ENCODE measurements at places on chromosomes 7 and 10.

DNA sequence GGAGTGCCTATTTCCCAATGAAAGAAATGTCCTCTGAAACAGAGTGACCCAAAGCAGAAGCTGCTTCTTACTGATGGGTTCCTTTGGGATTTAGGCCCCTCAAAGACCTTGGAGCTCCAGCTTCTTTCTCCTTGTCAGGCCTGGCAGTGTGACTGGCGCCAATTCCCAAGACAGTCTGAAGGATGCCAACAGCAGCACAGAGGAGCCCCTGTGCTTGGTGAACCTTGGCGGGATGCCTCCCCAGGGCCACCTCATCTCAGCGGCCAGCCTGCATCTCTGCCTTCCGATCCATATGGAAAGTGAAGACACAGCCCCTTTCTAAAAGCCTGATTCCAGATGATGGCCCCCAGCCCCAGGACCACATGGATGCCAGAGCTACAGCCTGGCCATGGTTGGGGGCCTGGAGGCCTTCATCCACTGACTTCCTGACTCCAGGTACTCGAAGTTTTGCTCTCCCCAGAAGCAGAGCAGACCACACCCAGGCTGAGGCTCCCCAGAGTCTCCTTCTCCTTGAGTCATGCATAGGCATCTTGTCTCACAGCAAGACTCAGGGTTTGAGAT lies 45.4 kb downstream of the FBXW4 start:
- no peak for DNase-seq

DNA sequence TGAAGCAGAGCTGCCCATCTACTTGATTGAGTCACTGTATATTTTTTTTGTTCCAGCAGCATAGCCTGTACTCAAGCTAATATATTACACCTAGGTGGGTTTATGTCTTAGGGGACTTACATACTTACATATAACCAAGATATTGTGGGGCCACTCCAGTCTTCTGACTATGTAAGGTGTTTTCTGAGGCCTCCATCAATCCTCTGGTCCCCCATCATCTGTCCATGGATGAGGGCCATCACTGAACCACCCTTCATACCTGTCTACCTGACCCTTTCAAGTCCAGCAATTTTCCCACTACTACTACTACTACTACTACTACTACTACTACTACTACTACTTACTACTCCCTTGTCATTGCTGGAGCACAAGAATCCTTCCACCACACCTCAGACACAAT lies 3.2 kb upstream of the FAM241B start:
- no peak for DNase-seq

- DNase-seq, result no peak
These were observed 11.5 kb downstream of the NPFFR1 start for GRCh38 chr10:70271996-70272924.

- no peak for DNase-seq
These were observed 161.0 kb downstream of the WDR37 start for GRCh38 chr10:1217237-1217587.

DNA sequence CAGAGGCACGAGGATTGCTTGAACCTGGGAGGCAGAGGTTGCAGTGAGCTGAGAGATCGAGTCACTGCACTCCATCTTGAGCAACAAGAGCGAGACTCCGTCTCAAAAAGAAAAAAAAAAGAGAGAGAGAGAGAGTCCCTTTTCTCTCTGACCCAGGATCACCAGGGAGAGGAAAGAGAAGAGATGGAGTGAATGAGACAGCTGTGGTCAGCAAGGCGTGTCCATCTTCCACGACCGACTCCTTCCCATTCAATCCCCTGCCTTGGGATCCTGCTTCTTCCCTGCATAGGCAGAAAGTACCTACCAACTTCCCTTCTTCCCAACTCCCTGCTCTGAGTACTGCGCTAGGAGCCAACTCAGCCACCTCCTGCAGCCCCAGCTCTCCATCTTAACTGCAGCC lies 5.2 kb upstream of the ZAN start:
- DNase-seq, result no peak

DNA sequence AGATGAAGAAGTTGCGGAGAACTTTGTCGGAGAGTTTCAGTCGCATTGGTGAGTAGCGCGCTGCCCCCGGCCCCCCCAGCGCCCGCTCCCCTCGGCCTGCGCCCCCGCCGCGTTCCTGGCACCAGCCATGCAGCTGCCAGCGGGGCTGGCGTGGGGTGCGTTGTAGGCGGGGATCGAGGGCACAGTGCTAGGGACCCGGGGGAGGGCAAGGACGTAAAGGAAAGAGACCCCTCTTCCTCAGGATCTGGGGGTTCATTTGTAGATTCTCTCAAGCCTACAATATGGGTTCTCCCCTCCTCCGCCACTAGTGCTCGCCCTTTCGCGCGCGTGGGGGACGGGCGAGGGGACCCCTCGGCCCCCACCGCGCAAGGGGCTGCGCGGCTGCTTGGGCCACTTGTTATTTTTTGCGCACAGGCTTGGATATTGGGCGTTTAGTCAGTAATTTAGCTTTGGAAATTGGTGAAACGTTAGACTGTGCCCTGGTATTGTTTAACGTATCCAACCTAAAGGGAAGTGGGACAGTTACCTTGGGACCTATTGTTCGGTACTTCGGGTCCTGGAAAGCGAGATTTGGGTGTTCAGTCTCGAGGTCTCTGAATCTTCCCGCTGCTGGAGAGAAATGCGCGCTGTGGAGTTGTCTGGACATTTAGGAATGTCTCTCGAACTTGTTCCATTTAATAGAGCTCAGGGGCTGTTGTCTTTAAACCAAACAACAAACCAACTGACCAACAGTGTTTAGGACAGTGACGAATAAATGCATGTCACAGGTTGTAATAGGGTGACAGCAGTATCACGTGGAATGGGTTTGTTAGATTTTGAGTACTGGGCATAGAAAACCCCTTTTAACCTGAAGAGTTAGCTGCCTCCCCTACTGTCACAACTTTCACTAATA lies 796 bp downstream of the CDK14 start:
- no peak for DNase-seq

DNA sequence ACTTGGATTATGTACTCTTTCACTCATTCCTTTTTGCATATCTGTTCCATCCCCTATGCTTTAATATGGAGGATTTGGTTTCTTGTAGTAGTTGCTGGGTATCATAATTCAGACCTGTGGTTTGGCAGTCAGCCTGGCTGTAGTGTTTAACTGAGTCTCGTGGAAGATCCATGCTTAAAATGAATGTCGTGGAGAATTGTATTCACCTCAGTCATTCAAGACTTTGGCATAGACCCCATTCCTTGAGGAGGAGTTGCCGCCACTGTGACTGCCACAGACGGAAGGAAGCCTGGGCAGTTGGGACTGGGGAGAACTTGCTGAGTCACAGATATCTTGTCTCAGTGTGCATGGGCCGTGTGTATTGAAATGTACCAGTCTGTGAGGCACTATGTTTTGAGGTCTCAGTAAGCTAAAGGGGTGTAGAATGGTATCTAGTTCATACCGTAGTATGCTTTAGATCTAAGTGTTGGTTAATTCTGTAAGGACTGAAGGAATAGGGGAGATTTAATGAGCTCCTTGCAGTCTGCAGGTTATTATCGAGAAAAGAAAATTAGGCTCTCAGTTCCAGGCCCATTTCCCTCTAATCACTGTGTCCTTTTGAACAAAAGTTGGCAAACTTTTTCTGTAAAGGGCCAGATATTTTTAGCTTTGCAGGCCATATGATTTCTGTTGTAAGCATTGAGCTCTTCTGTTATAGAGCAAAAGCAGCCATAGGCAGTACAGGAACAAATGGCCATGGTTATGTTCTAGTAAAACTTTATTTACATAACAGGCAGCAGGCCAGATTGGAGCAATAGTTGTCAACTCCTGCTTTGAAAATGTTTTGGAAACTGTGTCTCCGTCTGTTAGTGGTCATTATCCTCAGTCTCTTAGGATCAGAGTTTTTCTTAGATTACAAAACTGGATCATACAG lies 76.8 kb downstream of the TPST1 start:
- no peak for DNase-seq

- DNase-seq, result no peak
These were observed 294.6 kb downstream of the RNLS start for GRCh38 chr10:88288320-88289059.

GRCh38 chr7:26449175-26450165 lies 157.8 kb downstream of the SNX10 start:
- no peak for DNase-seq

DNA sequence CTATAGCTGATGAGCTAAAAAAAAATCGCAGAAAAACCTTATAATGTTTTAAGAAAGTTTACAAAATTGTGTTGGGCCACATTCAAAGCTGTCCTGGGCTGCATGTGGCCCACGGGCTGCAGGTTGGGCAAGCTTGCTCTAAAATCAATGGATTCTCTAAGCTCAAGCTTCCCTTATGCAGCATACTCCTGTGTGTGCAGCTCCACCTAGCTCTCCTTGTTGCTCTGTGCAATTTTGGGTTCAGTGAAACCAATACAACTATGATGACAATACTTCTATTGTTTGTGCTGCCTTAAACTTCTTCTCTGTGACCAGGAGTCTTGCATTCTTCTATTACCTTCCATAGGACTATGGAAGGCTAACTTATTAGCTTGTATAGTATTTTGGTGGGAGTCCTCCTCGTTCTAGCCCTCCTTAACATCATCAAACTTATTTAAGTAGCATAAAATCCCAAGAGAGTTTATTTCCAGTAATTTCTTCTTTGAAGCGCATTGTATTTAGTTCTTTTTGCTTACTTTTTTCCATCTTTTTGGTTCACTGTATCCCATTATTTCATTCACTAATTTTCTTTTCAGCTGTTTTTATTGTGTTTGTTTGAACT lies 170.9 kb upstream of the SMIM30 start:
- DNase-seq, result no peak

GRCh38 chr10:118566911-118567310 lies 28.5 kb downstream of the PRLHR start:
- DNase-seq, result no peak

GRCh38 chr10:66627156-66627555 lies 298.7 kb upstream of the LRRTM3 start:
- no peak for DNase-seq

- no peak for DNase-seq
These were observed 112.7 kb downstream of the RBM20 start for GRCh38 chr10:110756876-110757275.

- peak; percentile 61 for DNase-seq
These were observed 31.8 kb upstream of the RET start for GRCh38 chr10:43044961-43045621.

GRCh38 chr10:78627254-78627795 lies 441.4 kb upstream of the ZMIZ1 start:
- DNase-seq, result no peak

GRCh38 chr7:116317907-116318306 lies 107.6 kb downstream of the TES start:
- no peak for DNase-seq

- no peak for DNase-seq
These were observed 91.5 kb upstream of the EFCAB10 start for GRCh38 chr7:105672801-105673200.

DNA sequence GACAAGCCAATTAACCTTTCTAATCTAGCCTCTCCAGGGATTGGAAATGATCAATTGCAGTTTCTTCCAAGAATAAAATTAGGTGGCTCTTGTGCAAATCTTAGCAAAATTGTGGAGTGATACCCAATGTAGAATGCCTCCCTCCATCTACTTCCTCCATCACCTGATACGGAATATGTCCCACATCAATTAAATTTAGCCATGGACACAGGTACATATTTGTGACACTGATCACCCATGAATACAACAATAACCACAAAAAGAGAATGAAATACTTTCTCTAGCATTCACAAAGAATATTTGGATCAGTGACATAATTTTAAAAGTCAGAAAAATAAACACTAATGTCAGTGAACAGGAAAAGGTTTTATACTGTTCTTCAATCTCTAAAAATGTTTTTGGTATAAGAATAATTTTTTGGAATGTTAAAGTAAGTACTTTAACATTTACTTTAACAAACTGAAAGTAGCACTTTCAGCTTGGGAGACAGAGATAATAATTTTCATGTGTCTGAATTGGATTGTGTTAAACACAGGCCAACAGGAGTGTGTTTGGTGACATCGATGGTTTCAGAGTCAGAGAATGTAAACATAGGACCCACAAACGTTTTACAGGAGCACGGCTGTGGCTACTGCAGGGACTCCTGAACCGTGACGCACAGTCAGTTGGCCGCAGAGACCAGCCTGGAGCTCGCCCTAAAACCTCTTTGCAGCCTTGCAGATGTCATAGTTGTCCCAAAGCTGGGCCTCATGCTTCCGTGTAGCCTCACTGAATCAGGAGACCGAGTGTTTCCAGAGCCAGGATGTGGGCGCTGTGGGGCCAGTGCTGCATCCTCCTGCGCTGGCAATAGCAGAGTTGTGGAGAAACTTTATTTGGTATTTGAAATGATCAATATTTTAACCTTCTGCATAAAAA lies 7.2 kb downstream of the RBM20 start:
- no peak for DNase-seq

DNA sequence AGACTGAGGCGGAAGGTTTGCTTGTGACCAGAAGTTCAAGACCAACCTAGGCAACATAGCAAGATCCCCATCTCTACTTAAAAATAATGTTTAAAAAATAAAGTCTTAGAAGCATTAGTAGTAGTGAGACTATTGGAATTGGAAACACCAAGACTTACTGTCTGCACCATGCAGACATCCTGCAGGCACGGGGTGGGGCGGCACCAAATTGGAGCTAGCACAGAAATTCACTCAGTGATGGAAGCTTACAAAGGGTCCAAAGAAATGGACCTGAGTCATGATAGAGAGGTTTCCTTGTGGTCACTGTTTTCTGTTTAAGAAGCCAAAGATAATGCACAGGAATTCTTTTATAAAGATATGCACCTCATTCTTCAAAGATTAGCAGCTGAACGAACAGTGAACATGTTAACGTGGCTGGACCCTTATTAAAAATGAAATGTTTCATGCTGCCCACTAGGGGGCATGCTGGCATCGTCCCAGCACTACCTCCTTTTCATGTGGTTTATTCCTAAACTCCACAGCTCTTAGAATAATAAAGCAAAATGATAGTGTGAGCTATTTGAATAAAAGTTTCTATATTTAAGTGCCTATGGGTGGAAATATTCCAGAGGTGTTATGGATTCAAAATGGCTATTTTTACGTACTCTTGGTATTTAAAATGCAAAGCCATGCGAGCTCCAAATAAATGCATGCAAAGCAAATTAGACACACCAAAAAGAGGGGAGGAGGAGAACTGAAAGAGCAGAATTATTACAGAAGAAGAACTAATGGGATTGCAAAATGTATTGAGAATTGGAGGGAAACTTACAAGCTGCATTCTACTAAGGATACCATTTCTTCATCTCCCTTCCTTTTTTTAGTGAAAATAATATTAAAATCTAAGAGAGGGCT lies 28.6 kb downstream of the PDSS1 start:
- DNase-seq, result peak; percentile 77

- DNase-seq, result no peak
These were observed 536.4 kb downstream of the GRM8 start for GRCh38 chr7:126716321-126716720.

- DNase-seq, result no peak
These were observed 55.3 kb downstream of the TCAF1 start for GRCh38 chr7:143846692-143847091.

- no peak for DNase-seq
These were observed 156.8 kb upstream of the TNS3 start for GRCh38 chr7:47738563-47739166.
